ENCODE measurements at places on chromosomes 11 and 22.

- no peak for DNase-seq
These were observed 1.9 kb upstream of the RFPL3 start for GRCh38 chr22:32355760-32356159.

- no peak for DNase-seq
These were observed 556.6 kb downstream of the MIAT start for GRCh38 chr22:27213766-27214581.

GRCh38 chr22:35399114-35399677 is 744 bp upstream of the MCM5 start:
- DNase-seq = peak; percentile 15

- DNase-seq = no peak
These were observed 9.8 kb downstream of the SLC22A6 start for GRCh38 chr11:62974848-62975522.

- no peak for DNase-seq
These were observed 116.5 kb upstream of the MTNR1B start for GRCh38 chr11:92852946-92853345.

- no peak for DNase-seq
These were observed 15.8 kb upstream of the ZC3H12C start for GRCh38 chr11:110077346-110077745.

DNA sequence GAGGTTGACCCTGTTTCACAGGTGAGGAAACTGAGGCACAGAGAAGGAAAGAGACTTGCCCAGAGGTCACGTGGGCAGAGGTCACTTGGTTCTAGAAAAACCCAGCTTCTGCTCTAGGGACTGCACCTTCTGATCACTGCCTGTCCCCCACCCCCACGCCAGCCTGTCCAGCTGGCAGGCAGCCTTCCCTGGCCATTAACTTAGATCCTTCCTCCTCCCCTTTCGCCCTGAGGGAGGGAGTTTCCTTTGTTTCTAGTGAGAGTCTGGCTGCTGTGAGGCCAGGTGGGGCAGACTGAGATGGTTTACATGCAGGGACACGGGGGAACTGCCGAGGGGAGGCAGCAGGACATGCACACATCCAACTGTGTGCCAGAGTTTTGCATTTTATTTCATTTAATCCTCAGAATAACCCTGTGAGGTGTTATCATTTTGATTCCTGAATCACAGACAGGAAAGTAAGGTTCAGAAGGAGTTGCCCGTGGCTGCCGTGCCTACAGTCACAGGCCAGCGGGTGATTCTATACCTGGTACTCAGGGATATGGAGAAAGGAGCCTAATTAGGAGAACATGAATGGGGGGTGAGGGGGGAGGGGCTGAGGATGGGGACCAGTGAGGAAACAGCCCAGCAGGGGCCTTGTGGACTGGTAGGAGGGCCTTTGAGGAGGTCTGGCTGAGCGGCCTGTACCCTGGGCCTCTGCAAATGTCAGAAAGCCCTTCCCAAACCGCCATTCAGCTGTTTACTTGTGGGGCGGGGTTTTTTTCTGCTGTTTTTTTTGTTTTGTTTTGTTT is 3.4 kb downstream of the FAM83F start:
- no peak for DNase-seq

DNA sequence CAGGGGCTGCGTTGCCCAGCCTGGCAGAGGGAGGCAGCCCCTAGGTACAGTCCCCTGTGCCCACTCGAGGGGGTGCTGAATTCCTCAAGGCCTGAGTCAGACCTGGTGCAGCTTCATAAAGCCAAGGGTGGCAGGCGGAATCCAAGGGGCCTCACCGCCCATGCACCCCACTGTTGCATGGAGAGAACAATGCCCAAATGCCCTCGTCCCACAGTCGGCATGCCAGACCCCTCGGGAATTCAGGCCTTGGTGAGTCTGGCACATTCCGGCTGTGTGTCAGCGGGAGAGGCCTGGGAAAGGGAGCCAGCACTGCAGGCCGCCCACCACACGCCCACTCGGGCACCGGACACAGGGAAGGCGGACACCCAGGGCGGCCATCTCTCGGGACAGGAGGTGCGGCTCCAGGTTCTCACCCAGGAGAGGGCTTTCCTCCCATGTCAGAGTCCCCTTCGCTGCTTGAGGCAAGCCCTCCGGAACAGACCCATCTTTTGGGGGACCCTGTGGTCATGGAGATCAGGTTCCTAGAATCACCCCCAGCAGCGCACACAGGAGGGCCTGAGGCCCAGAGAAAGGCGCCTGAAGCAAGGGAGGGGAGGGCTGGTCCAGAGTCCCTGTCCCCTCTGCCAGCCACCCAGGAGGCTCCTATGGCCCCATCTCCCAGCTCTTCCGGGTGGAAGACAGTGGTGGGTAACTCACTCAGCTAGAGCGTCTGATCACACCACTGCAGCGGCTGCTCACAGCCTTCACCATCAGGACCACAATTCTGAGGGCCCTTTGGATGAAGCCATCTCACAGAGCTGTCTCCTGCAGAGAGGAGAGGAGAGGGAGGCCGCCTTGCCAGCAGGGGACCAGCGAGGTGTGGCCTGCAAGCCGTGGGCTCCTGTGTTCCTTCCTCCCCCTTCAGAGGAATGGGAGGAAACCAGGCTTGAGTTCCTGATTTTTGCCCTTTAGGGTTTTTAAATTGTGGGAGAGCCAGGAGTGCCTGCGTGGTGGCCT is 31.6 kb upstream of the KCNQ1OT1 start:
- no peak for DNase-seq

DNA sequence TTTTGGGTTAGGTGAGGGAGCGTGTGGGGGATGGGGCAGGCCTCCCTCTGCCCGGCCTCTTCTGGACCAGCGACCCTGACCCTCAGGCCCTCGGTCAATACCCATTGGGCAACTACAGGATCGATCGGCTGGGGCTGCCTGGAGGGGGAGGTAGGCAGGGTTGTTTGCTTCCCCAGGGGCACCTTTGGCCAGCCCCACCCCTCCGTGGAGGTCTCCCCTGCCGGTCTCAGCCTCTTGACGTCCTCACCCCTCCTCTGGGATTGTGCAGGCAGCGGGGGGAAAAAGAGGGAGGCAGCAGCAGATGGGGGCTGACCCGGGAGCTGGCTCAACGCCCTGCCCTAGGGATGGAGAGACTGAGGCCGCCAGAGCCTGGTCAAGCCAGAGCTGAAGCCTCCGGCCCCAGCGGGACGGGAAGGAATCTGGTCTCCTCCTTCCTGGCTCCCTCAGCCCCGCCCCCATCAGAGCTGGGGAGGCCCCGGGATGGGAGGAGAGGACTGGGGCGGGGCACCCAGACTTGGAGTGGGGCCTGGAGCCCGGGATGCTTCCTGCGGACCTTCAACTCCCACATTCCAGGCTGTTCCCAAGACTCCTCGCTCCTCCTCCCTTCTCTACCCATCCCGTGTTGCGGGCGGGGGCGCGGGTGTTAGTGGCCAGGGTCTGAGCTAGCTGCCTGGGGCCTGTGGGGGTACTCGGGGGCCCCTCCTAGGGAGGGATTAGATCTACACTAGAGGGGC is 14.4 kb upstream of the CDC42EP1 start:
- no peak for DNase-seq

DNA sequence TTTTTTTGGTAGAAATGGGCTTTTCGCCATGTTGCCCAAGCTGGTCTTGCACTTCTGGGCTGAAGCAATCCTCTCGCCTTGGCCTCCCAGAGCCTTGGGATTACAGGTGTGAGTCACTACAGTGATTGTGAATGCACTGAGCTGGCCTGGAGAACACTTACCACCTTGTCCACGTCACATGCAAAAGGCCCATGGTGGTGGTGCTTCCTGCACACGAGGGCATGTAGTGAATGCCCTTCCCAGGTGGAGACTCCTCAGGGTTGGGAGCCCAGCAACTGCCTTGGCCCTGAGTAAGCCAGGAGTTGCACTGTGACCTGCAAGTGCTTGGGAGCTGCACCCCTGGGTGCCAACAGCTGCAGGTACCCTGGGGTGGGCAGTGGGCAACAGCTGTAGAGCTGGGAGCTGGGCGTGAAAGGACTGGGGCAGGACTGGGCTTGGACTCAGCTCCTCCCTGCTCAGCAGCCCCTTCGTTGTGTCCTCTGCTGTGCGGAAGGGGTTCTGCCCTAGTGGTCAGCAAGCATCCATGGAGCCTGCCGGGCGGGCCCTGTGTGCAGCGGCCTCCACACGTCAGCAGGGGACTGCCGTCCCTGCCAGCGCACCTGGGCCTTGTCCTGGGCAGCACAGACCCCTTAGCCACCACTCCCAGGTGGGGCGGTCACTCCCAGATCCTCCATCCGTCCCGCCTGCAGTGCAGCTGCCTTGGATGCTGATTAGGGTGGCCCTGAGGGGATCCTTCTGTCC is 9.3 kb upstream of the ADORA2A start:
- DNase-seq = no peak

GRCh38 chr22:17137170-17137569 is 16.0 kb upstream of the TMEM121B start:
- DNase-seq = no peak

- no peak for DNase-seq
These were observed at the start of gene CRYBB2 for GRCh38 chr22:25219211-25219689. CRYBB2 (plus strand) TSS chr22:25219639; CDS start chr22:25221430, 1,791 bp downstream.

- no peak for DNase-seq
These were observed 125.0 kb downstream of the NTM start for GRCh38 chr11:131495423-131495822.

DNA sequence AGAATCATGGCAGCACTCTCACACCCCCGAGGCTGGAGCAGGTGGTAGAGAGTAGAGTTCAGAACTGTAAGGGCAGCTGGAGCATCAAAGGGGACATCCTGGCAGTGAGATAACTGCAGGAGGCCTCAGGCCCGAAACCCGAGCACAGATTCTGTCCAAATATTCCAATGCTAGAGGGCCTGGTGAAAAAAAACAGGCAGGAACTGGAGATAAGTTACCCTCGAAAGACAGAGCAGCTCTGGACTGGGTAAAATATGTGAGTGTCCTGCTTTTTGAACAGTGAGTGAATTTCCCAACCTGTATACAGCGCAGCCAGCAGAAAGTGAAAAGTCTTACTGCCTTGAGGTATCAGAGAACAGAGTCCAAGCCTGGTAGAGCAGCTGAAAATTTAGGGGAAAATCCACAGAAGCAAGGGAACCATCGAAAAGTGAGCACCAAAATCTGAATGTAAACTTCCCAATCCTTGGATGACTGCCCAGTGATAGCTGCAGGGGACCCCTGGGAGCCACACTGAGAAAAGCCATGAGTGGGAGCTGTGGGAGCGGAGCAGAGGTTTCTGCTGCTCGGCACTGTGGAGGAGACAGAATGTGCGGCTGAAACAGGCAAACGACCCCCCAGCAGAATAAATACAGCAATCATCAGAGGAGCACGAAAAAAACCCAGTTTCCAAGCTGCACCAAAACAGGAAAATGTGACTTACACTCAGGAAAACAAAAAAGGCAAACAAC is 50.6 kb downstream of the WNT11 start:
- no peak for DNase-seq

DNA sequence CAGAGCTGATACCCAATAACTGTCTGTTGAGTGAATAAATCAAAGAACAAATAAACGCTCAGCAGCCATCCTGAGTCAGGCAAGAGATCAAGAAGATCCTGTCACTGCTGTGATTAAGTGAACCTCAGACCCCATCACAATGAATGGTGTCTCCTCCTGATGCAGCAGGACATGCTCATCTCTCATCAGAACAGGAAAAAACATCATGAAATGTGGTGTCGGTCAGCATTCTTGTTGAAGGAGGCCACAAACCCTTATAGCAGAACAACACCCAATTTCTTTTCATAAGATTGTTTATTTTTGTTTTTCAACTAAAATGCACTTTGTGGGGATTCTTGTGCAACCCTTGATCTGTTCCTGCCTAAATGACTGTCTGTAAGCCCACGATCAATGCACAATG is 60.3 kb downstream of the SYTL2 start:
- DNase-seq = no peak

- DNase-seq = no peak
These were observed 138.9 kb downstream of the LARGE1 start for GRCh38 chr22:33781411-33781810.

GRCh38 chr11:5081405-5081804 is 12.0 kb downstream of the OR52E1 start:
- no peak for DNase-seq

DNA sequence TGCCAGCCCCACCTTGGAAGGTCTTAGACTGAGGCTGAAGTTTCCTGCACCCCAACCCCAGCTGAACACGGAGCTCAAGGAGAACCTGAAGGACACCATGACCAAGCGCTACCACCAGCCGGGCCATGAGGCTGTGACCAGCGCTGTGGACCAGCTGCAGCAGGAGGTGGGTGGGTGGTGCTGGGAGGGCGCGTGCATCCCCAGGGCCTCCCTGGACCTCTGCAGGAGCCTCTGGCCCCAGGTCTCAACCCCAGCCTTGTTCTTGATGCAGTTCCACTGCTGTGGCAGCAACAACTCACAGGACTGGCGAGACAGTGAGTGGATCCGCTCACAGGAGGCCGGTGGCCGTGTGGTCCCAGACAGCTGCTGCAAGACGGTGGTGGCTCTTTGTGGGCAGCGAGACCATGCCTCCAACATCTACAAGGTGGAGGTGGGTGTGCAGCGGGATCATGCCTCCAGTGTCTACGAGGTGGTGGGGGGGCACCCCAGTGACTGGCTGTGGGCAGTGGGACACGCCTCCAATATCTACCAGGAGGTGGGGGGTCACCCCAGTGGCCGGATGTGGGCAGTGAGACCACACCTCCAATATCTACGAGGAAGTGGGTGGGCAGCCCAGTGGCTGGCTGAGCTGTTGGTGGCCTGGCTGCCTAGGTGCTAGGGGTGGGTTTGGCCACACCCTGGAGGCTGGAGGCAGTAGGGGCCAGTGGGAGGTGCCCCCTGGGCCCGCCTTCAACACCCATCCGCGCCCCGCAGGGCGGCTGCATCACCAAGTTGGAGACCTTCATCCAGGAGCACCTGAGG is 4.6 kb downstream of the CD151 start:
- DNase-seq = no peak

- DNase-seq = no peak
These were observed 18.4 kb downstream of the TSPAN4 start for GRCh38 chr11:861105-861479.

DNA sequence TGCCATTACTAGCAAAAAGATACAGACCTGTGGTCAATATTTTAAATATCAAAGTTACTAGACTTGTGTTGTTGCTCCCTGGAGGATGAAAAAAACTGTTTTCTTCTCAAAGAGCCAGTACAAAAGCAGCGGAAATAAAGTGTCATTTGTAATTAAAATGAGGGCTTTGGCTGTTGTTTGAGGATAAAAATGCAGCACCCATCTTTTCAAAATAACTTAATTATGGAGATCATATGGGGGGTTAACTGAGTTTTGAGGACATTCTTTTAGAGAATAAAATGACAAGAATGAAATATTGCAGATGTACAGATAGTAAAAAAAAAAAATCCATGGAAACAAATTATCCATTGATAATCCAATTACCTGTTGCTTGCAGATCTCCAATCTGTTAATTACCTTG is 1484.4 kb downstream of the LRRC4C start:
- DNase-seq = no peak

GRCh38 chr11:38219636-38220035 is 1621.6 kb upstream of the RAG2 start:
- DNase-seq = no peak

DNA sequence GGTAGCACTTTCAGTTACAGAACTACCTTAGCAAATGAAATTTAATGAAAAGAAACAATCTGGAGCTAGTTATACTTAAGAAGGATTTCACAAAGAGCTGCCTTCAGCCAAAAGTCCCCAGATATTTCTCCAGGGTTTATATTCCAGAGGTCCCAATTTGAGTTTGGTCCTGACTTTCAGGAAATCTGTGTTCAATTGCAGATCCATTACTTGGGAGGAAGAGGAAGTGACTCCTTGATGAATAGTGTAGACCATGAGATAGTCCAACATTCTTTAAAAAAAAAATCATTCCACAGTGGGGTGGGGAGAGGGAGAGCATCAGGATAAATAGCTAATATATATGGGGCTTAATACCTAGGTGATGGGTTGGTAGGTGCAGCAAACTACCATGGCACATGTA is 117.6 kb upstream of the ARHGAP20 start:
- no peak for DNase-seq

GRCh38 chr11:65880844-65881421 is 1.3 kb downstream of the CTSW start:
- DNase-seq = no peak
